ENCODE measurements at places on chromosomes 3 and 15.

GRCh38 chr3:162765524-162765923 is 1268.9 kb downstream of the OTOL1 start:
- no peak for DNase-seq

DNA sequence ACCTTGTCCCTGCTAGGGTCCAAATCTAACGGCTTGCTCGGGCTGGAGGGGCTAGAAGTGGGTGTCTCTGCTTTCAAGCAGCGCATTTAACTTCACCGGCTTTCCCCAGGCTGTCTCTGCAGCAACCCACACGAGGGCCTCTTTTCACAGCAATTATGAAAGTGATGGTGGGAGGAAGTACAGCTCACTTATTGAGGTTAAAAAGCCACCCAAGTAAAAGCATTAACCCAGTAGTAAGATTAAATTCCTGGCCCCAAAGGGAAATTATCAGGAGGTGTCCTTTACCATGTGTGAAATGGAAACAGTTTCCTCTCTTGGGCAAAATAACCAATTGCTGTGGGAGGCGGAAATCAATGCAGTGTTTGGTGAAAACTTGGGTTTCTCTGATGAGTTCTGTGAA is 41.1 kb downstream of the NGRN start:
- no peak for DNase-seq

DNA sequence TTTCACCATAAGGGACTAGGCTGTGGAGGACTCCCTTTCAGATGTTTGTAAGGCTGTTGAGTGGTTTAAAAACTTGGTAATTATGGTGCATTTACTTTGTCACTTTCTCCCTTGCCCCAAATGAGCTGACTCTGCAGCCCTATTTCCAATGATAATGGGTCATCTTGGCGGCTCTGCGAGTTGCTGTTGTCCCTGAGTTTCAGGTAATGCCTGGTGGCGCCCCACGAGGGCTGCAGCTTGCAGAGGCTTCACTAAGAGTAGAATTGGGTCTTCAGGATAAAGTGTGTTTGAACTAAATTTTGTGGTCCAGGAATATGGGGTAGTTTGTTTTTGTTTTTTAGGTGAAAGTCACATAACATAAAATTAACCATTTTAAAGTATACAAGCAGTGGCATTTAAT is 450.1 kb upstream of the CFAP20DC start:
- no peak for DNase-seq

DNA sequence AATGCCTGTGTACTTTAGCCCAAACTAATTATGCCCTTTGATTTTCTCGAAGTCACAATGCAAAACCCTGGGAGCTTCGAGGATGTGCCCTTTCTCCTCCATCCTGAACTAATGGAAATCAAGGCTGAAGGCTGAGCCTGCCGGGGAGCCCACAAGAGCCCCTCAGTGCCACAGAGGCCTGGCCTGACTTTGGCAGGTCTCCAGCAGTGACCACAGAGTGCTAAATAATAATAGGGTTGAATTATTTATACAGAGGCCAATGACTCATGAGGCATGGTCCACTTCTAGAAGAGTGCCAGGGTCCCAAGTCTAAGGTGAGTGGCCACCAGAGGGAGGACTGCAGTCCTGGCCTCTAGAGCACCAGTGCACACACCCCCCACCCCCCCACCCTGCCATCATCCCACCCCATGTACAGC is 19.1 kb upstream of the GLCE start:
- DNase-seq = no peak

DNA sequence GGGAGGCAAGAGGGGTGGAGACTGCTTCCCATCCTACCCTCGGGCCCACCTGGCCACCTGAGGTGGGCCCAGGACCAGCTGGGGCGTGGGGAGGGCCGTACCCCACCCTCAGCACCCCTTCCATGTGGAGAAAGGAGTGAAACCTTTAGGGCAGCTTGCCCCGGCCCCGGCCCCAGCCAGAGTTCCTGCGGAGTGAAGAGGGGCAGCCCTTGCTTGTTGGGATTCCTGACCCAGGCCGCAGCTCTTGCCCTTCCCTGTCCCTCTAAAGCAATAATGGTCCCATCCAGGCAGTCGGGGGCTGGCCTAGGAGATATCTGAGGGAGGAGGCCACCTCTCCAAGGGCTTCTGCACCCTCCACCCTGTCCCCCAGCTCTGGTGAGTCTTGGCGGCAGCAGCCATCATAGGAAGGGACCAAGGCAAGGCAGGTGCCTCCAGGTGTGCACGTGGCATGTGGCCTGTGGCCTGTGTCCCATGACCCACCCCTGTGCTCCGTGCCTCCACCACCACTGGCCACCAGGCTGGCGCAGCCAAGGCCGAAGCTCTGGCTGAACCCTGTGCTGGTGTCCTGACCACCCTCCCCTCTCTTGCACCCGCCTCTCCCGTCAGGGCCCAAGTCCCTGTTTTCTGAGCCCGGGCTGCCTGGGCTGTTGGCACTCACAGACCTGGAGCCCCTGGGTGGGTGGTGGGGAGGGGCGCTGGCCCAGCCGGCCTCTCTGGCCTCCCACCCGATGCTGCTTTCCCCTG is 2.2 kb upstream of the FES start:
- no peak for DNase-seq

GRCh38 chr3:196311-197148 is at the start of gene CHL1:
Gene CHL1 (plus strand): TSS chr3:196763. CDS start chr3:319777, 123,014 bp downstream.
- DNase-seq = no peak

DNA sequence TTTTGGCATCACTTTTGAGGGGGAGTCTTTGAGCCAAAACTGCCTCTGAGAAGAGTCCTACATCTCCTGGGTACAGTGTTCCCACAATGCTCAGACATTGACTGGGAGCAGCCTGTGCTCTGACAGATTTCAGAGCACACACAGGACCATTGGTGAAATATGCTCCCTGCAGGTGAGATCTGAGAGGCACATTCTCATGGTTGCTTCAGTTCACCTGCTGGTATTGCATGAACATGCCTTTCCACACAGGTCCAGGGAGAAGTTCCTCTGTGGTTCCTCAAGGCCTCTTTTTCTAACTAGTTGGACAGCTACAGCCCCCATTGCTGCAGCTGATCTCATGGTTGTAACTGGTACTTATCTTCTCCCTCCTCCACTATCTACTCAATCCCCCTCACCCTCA is 37.0 kb downstream of the FOXL2 start:
- no peak for DNase-seq

- DNase-seq = no peak
Observed at GRCh38 chr3:60504827-60505457, 746.3 kb downstream of the FHIT start.
